ENCODE measurements at places on chromosomes 12 and 14.

DNA sequence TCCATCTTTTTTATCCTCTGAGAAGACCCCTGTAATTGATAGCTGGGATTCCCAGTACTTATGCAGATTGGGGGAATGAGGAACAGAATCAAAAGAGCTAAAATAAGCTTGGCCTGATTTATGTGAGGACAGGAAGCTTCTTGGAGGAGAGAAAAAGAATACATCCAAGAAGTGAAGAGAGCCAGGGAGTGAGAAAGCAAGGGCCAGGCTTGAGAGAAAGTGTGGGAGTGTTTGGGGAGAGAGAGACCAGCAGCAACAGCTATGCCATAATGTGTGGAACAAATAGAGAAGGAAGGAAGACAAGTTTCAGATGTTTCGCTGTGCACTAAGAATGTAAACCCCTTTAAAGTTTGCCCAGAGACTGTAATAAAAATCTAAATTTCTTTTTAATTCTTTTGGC, 4.0 kb upstream of the CCDC184 start:
- no peak for DNase-seq

DNA sequence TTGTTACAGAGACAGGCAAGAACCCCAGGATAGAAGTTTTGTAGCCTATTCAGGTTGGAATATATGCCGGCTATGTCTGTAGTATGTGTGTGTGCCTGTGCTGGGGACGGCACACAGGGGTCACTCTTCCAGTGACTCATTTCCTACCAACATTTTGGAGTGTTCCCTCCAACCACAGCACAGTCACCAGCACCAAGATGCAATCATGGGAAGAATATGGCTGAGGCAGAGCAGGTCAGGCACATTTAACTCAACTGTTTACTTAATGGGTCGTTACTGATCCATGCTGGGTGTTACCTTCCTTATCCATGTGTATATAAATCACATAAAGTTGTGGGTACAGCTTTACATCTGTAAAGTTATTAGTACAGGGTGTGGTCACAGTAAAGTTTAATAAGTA, 178.3 kb downstream of the PRKD1 start:
- DNase-seq: no peak

GRCh38 chr12:42582050-42582449, 7.5 kb downstream of the PRICKLE1 start:
- DNase-seq: no peak

- DNase-seq: no peak
Measured at GRCh38 chr12:15620741-15621539, 168.2 kb downstream of the EPS8 start.

GRCh38 chr12:40175045-40175444, 49.8 kb upstream of the LRRK2 start:
- DNase-seq: no peak

GRCh38 chr14:51652168-51653078, 713 bp downstream of the FRMD6 start:
- DNase-seq: no peak

DNA sequence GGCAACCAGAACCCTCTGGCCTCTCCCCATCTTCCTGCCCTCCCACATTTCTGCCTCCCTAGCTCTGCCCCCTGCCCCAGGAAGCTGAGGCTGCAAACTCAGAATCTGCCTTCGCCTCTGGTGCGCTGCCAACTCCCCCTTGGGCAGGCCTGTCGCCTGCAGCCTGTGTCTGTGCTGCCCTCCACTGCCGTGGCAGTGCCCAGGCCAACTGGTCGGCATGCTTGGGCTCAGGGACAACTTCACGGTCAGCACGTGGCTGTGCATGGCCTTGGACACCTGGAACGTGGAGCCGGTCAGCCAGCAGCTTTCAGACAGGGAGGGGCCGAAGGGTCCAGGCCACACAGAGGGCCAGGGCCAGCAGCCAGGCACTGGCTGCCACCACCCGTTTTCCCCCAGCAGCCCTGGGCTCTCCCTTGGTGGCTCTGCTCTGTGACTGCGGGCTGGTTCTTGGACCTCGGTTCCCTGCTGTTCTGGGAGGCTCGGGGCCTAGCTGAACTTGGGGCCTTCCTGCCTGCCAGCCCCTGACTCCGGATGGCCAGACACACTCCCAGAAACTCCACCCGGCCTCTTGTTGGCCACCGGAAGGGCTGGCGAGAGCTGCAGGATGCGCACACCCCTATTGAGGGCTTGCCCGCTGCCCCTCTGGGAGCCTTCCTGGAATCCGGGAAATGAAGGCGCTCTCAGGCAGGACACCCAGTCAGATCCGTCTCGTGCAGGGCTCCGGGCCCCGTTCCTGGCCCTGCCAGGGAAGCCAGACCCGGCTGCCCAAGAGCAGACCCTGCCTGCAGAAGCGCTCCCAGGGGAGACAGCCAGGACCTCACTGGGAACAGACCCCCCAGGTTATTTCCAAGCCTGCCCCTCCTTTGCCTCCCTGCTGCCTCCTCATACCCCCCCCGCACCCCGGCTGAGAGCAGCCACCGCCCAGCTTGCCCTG, 34.2 kb upstream of the PPP1R13B start:
- no peak for DNase-seq

DNA sequence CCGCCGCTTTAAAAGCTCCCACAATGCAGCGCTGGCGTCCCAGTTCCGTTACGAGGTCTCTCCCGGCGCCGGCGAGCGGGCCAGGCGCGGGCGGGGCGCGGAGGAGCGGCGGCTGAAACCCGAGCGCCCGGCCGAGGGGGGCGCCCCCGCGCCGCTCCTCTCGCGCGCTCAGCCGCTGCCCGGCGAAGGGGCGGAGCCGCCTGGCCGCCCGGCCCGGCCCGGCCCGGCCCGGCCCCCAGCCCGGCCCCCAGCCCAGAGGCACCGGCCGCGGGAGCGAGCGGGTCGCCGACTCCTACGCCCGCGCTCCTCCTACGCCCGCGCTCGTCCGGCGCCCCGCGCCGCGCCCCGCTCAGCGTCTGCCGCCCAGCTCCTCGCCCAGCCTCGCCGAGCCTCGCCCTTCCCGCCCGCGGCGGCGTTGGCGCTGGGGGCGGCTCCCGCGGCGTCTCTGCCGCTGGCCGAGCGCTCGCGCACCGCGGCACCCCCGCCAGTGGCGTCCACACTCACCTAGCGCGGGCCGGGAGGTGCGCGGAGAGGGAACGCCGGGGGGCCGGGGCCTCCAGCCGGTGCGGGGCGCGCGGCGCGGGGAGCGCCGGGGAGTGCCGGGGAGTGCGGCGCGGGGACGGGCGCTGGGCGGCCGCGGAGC, at the start of gene RASSF8:
TSS of gene RASSF8 (plus strand) at position 255 of the 643 bp plus-strand sequence. CDS start 96,662 bp downstream, outside the sequence.
- DNase-seq: no peak

- no peak for DNase-seq
Measured at GRCh38 chr12:53004178-53004577, 2.1 kb upstream of the EIF4B start.

GRCh38 chr12:110343114-110343513, 60.4 kb downstream of the ANAPC7 start:
- DNase-seq: no peak

- DNase-seq: no peak
Measured at GRCh38 chr12:81502912-81503695, 256.0 kb downstream of the PPFIA2 start.

GRCh38 chr12:132373901-132374611, 44.7 kb upstream of the GALNT9 start:
- DNase-seq: no peak

GRCh38 chr12:16112130-16112529, 165.4 kb downstream of the SLC15A5 start:
- no peak for DNase-seq

DNA sequence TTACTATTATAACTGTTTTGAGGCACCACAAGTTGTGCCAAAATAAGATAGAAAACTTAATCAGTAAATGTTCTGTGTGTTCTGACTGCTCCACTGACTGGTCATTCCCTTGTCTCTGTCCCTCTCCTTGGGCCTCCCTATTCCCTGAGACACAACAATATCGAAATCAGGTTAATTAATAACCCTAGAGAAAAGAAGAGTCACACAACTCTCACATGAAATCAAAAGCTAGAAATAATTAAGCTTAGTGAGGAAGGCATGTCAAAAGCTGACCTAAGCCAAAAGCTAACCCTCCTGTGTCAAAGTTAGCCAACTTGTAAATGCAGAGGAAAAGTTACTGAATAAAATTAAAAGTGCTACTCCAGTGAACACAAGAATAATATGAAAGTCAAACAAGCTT, 53.8 kb upstream of the CCDC196 start:
- DNase-seq: no peak

- no peak for DNase-seq
Measured at GRCh38 chr12:23617749-23618148, 331.7 kb downstream of the SOX5 start.
